ENCODE measurements at places on chromosomes 5 and 9.

DNA sequence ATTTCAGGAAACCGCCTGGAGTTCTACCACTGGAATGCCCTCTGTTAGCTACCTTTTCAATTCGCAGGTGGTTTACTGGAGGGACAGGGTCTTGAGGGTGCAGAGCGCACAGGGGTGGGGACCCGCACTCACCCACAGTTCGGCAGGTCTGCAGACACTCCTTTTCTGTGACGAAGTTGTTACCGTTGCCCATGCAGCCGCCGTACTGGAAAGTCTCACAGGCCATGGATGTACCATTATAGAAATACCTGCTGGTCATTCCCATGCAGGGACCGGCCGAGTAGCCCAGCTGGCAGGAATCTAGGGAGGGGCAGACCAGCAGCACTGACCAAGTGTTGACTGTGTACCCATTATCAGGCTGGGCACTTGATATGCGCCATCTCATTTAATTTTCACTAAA, 16.8 kb downstream of the AMBP start:
- DNase-seq = no peak

- DNase-seq = peak; percentile 42
Observed at GRCh38 chr5:62937661-62938558, 359.3 kb downstream of the LRRC70 start.

DNA sequence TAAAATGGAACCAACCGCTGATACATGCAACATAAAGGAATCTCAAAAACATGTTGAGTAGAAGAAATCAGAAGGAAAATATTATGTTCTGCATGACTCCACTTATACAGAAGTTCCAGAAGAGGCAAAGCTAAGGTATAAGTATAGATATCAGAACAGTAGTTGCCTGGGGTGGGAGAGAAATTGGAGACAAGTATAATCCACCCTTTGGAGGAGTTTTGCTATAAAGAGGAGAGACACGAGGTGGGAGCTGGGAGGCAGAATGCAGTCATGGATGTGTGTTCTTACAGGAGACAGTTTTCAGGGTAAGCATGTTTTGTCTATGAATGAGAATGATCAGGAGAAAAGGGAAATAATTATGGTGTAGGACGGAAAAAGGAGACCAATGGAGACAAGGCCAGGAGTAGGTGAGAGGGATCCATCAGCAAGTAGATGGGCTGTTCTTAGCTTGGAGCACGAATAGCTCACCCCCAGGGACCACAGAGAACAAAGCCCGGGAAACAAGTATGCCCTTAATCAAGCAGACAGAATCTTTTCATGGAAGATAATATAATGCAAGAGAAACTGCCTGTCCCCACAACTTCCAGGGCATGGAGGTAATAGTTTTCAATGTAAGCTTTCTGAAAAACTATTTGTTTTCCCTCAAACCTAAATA, 72.2 kb downstream of the MED27 start:
- no peak for DNase-seq

DNA sequence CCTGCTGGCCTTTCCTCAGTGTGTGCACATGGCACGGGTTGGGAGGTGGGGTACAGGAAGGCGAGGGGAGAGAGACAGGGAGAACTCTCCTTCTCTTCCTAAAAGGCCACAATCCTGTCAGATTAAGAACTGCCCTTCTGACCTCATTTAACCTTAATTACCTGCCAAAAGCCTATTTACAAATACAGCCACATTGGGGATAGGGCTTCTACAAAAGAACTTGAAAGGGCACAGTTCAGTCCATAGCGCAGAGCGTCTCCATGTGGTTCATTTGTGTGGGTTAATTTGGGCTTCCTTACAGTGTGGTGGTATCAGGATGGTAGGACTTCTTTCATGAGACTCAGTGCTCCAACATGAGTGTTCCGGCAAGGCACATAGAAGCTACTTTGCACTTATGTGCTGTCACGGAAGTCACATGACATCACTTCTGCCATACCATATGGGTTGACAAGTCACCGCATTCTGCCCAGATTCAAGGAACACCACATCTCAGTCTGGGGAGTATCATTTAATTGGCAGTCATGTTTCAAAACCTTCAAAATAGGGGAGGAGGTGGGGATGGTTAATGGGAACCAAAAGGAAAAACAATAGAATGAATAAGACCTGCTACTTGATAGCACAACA, 46.8 kb downstream of the NLN start:
- no peak for DNase-seq

GRCh38 chr5:178058321-178059012, 54.9 kb upstream of the N4BP3 start:
- no peak for DNase-seq

DNA sequence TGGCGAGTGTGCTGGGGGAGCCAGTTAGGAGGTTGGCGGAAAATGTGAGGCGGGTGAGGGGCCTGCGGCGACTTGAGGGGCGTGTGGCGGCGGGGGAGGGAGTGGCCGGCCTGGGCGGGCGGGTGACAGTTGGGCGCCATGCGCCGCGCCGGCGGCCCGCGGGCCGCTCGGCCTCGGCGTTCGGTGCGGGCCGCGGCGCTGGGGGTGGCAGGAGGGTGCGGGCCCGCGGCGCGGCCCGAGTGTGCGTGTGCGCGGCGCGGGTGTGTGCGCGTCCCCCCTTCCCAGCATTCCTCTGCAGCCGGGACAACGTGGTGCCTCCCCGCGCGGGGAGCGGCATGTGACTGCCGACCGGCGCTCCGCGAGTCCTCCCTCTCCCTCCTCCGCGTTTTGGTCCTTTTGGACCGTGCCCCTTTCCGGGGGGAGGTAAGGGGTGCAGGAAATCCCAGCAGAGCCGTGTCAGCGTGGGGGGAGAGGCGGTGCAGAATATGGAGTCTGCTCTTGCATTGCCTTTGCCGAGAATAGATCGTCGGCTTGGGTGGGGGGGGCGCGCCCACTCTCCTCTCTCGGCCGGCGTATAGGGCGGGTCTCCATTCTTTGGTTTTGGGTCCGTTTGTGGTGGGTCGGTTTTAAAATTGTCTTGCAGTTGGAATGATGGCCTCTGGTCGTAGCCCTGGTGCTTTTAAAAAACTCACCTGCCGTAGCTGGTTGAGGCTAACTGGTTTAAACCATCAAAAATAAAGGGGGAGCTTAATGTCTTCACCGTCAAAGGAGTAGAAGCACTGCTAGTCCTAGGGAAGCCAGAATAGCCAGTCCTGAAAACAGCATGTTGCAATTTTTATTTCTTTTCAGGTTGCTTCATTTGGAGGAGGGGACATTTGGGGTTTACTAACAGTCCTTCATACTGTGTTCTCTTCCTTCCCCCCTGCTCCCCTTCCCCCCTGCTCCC, 2.0 kb downstream of the LARP1 start:
- DNase-seq = peak; percentile 73

- DNase-seq = no peak
Observed at GRCh38 chr5:170795154-170795553, 11.6 kb downstream of the GABRP start.

DNA sequence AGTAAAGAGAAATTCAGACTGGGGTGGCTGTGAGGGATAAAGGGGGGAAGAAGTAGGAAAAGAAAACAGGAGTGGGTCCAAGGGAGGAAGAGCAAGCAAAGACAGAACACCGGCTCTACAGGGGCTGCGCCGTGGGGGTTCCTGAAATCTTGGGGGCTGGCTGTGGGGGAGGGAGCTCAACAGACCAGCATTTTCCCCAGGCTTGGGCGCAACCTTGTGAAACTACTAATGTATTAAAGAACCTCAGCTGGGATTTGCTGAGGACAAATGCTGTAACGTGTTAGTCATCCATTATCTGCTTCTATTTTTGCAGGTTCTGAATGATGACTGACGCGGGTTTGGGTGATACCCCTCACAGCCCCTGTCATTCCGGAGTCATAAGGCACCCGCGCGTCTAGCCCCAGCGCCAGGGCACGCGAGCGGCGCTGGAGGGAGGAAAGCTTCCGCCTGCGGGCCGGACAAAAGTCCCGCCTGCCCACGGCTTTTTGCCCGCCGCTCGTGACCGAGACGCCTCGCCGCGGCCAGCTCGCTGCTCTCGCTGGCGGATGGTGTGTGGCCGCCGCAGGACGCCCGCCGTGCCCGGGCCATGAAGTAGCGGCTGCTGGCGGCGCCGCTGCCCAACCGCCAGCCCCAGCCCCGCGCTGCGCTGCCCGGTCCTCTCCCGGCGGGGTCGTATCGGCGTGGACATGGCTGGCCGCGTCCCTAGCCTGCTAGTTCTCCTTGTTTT, 110.6 kb downstream of the PAM start:
- DNase-seq = peak; percentile 93

GRCh38 chr9:134551644-134552348, 89.8 kb upstream of the COL5A1 start:
- peak; percentile 82 for DNase-seq

DNA sequence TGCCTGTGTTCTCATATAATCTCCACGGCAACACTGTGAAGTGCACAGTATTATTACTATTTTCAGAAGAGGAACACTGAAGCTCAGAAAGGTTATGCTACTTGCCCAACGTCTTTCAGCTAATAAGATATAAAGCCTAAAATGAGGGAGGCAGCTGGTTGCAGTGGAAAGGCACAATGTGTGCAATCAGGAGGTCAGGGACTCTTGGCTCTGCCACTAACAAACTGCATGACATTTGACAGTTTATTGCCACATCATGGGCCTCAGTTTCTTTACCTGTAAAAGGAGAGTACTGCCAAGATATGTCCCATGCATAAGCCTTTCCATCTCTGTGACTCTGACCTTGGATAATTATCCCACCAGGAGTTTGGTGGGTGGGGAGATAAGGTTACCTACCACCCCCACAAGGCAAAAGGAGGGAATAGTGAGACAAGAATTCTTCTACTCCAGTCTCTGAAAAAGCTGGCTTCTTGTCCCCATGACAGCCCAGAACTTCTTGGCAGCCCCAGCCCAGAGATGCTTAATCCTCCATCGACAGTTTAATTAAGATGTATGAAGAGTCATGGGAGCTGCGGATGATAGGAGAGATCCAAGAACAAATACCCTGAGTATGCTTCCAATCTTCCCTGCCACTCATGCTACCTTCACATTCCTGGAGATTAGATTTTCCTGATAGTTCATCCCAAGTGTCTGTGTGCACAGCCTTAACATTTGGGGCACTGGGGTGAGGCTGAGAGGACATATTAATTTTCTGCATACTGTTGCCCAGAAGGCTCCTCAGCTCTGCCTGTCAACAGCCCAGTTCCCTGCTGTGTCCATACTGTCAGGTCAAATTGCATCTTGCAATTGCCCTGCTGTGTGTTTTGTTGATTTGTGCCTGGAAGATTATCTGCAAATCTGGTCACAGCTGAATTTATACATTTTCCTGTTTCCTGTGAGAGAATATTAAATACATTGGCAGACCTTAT, 271.2 kb downstream of the FAM114A2 start:
- DNase-seq = no peak

DNA sequence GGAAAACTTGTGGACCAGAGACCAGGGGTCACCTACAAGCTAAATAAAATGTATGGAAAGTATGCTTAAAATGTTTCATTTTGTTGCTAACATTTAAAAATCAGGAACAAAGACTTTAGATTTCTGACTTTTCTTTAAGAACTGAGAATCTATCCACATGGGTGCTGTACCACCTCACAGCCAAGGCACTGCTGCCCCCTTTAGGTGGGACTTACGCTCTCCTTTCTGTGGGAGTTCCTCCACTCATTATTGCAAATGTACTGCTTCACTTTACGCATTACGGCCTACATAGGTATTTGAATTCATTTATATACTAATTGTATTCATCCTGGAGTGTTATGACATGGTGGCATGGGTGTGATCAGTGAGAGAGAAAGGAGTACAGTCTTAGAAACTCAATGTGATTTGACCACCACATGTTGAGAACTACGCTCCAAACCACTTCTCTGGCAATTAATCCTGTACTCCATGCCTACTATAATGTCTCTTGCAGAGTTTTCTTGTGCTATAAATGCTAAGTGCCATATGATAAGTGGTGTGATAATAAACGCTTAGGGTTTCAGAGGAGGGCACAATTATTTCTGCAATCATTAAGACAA, 24.7 kb upstream of the CETN3 start:
- peak; percentile 41 for DNase-seq

- peak; percentile 57 for DNase-seq
Observed at GRCh38 chr9:69554945-69555344, 117.2 kb downstream of the APBA1 start.

DNA sequence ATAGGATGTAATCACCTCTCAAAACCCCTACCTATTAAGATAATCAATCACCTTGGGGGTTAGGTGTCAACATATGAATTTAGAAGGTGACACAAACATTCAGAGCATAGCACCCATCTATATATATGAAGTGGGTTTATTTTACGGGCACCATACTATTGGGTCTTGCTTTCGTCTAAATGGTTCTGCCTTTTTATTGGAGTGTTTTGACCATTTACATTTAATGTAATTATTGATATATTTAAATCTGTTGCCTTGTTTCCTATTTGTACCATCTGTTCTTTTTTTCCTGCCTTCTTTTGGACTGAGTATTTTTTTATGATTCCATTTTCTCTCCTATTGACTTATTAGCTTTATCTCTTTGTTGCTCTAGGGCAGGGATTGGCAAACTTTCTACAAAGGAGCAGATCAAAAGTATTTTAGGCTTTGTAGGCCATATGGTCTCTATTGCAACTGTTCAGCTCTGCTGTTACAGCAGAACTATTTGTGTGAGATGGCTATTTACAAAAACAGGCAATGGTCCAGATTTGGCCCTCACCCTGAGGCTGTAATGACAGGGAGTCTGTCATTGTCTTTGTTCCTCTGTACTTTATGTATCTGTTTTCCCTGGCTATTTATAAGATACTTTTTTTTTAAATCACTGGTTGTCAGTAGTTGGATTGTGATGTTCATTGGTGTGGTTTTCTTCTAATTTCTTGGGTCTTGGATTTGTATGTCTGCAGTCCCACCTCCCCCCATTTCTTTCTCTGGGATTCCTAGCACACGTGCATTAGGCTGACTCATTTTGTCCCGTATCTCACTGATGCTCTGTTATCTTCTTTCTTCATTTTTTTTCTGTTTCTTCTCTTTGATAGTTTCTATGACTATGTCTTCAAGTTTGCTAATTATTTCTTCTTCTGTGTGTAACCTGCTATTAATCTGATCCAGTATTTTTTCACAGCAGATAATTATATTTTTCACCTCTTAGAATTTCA, 127.1 kb downstream of the DAB2IP start:
- DNase-seq = peak; percentile 30

DNA sequence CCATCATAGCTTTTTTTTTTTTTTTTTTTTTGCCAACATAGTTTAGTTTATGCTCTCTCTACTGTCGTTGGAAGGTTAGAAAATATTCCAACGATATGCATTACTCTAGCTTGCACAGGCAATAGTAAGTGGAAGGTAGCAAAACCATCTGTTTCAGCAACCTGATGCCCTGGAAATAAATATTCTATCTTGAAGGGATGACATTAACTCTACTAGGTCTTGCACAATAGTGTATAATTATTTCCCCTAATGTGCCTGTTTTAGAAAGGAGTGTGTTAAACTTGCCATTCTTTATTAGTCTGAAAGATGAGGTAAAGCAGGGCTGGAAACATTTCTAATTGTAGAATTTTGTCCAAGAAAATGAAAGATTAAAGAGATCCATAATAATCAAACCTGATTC, 111.0 kb downstream of the PCSK5 start:
- peak; percentile 22 for DNase-seq

DNA sequence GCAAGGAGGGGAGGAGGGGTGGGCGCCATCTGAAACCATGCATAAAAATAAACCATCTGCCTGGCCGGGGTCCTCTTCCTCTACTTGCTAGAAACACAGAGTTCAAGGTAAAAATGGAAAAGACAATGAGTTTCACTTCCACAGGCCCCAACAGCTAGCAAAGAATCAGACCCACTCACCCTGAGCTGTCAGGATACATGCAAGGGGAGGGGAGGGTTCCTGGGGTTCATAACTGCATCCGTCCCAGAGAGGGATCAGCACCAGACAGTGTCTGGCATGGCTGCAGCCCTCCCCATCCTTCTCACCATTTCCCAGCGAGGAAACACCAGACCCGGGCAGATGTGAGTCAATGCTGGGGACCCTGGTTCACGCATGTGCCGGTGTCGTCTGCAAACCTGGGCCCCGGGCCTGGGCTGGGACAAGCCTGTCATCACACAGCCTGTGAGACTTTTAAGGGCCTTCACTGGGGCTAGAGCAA, 55.4 kb downstream of the SEMA4D start:
- no peak for DNase-seq

All from muscle of leg (tissue), 16 donors.